ENCODE measurements at places on chromosomes 6 and 20.
A peak's percentile ranks its signal among the peaks of the same experiment; 100 is the strongest.

GRCh38 chr20:55693641-55694040 is 311.7 kb downstream of the CBLN4 start:
- no peak for DNase-seq

GRCh38 chr6:107957909-107958688 is at the start of gene SEC63:
Gene SEC63, minus strand, starts transcription at chr6:107958208. Its CDS starts 199 bp downstream, at chr6:107958009.
- DNase-seq: peak; percentile 96

- DNase-seq: no peak
These were observed 6.0 kb downstream of the FUCA2 start for GRCh38 chr6:143505537-143505936.

GRCh38 chr6:47146431-47147174 is 104.5 kb upstream of the ADGRF1 start:
- DNase-seq: no peak

All from progenitor cell of endocrine pancreas (in vitro differentiated cells).